ENCODE measurements at places on chromosomes 12 and 14. TPM values are rescaled to one million over a fixed set of nuclear protein-coding genes. Genes with fewer than 3 reads are reported as not detected.

INSM2 gene
- not detected for total RNA-seq

SERPINA3 gene
- total RNA-seq = 1.3 TPM

RPGRIP1 gene
- 0.12 TPM for total RNA-seq

LPAR5 gene
- 0.19 TPM for total RNA-seq

WSCD2 gene
- not detected for total RNA-seq

ANG gene
- total RNA-seq = 23.6 TPM

Measured in Caco-2 (cell line).